Body of pancreas (tissue), 4 donors: ENCODE measurements at places on chromosomes 13 and 19.

DNA sequence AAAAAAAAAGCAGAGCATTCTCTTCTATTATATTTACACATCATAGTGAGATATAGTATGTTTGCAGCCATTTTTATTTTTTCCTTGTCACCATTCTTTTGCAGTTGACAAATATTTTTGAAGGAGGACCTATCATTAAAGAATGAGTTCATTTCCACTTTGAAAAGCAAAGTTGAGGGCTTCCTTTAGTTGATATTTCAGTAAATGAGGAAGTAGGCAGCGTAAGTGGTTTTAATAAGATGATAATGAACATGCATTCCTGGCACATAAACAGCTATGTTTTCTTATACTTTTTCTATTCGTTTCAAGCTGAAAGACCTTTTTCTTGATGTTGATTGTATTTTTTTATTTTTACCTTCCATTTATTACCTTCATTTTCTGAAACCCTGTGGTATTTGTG, 66.2 kb downstream of the ZMYM2 start:
- DNase-seq: no peak

- DNase-seq: no peak
These were observed 45.3 kb upstream of the TRPC4 start for GRCh38 chr13:37914781-37915391.

GRCh38 chr19:18483119-18483890, 38.6 kb downstream of the ELL start:
- DNase-seq: no peak

- no peak for DNase-seq
These were observed 253.6 kb downstream of the MTUS2 start for GRCh38 chr13:29073755-29074154.

DNA sequence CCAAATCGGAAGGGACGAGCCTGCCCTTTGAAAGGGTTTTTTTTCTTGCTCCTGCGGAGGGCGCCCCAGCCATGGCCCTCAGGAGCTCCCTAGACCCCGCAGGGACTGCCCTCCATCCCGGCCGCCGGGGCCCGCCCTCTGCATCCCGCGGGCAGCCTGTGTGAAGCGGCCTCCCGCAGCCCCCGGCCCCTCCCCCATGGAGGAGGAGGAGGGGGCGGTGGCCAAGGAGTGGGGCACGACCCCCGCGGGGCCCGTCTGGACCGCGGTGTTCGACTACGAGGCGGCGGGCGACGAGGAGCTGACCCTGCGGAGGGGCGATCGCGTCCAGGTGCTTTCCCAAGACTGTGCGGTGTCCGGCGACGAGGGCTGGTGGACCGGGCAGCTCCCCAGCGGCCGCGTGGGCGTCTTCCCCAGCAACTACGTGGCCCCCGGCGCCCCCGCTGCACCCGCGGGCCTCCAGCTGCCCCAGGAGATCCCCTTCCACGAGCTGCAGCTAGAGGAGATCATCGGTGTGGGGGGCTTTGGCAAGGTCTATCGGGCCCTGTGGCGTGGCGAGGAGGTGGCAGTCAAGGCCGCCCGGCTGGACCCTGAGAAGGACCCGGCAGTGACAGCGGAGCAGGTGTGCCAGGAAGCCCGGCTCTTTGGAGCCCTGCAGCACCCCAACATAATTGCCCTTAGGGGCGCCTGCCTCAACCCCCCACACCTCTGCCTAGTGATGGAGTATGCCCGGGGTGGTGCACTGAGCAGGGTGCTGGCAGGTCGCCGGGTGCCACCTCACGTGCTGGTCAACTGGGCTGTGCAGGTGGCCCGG, 815 bp downstream of the MAP3K10 start:
- peak; percentile 22 for DNase-seq

GRCh38 chr19:31337008-31337914, 12.0 kb downstream of the TSHZ3 start:
- DNase-seq: no peak
